ENCODE measurements at places on chromosomes 3 and 15. TPM values are rescaled to one million over a fixed set of nuclear protein-coding genes. Genes with fewer than 3 reads are reported as not detected.

The TFG gene
- 41.3 TPM for polyA plus RNA-seq

The TRIM42 gene
- polyA plus RNA-seq = not detected

The A4GNT gene
- polyA plus RNA-seq = not detected

The HES1 gene
- polyA plus RNA-seq = 119 TPM

The EPHA6 gene
- not detected for polyA plus RNA-seq

DNA sequence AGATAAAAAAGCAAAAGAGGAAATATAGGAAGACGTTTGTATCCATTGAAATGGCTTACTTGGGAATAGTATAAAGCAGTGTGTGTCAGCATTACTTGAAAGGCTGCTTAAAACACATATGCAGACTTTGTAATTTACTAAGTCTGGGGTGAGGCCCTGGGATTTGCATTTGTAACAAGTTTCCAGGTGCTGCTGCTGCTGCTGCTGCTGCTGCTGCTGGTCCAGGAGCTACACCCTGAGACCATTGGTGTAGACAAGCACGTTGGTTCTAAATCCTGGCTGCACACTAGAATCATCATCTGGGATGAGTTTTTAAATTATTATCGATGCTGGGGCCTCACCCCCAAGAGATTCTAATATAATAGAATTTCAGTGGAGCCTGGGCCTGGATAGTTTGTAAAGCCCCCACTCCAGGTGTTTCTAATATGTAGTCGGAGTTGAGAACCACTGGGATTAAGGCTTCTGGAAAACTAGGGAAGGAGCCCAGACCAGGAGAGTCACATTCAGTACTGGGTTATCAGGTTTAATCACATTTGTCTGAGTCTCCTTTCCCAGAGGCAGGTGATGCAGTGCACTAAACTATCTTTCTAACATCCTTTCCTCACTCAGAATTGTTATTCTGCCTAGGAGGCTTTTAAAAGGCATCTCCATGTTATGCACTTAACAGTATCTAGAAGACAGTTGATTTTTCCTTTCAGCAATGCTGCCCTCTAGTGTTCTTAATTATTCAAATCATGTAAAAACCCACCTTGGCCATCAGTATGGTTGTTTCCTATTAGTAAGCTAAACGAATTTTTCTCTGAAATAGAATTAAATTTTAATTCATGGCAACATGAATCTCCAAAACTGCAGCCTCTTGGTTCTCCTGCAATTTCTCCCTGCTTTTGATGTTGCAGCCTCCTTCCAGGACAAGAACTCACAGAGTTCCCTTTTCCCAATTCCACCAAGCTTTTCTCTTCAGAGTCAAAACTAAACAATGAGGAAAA is 45.4 kb downstream of the SSR3 start:
- DNase-seq = peak; percentile 66
- no peak overlapping the region for H3K4me3 ChIP-seq
- H3K36me3 ChIP-seq = no peaks in the 10 kb centered on the region
- H3K4me1 ChIP-seq = no peaks in the 10 kb centered on the region
- H3K27me3 ChIP-seq = no peaks in the 10 kb centered on the region
- H3K27ac ChIP-seq = no peak overlapping the region

GRCh38 chr3:114307832-114308231 is 14.0 kb downstream of the TIGIT start:
- DNase-seq = peak; percentile 32
- no peaks in the 10 kb centered on the region for H3K36me3 ChIP-seq
- H3K27ac ChIP-seq = peak overlapping the region; percentile 82
- no peaks in the 10 kb centered on the region for H3K27me3 ChIP-seq
- H3K4me1 ChIP-seq = peaks cover 27% of the 10 kb centered on the region
- H3K4me3 ChIP-seq = no peak overlapping the region

DNA sequence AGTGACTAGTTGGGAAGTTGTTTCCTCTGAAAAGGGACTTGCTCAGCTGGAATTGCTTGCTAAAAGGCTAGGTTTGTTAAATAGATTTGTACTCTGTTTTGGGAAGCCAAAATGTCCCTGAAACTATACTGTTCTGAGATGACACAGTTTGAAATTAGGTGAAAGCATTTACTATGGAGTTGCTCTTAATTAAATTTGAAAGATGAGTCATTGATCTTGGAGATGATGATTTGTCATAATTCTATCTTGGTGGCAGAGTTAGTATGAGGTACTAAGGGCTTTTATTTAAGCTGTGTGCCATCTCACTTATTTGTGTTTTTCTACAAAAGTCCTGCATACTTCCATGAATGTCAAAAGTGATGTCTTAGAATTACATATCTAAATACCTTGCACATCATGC is 320.9 kb downstream of the PTPRG start:
- H3K27me3 ChIP-seq = no peaks in the 10 kb centered on the region
- H3K4me3 ChIP-seq = no peak overlapping the region
- no peaks in the 10 kb centered on the region for H3K4me1 ChIP-seq
- no peak for DNase-seq

DNA sequence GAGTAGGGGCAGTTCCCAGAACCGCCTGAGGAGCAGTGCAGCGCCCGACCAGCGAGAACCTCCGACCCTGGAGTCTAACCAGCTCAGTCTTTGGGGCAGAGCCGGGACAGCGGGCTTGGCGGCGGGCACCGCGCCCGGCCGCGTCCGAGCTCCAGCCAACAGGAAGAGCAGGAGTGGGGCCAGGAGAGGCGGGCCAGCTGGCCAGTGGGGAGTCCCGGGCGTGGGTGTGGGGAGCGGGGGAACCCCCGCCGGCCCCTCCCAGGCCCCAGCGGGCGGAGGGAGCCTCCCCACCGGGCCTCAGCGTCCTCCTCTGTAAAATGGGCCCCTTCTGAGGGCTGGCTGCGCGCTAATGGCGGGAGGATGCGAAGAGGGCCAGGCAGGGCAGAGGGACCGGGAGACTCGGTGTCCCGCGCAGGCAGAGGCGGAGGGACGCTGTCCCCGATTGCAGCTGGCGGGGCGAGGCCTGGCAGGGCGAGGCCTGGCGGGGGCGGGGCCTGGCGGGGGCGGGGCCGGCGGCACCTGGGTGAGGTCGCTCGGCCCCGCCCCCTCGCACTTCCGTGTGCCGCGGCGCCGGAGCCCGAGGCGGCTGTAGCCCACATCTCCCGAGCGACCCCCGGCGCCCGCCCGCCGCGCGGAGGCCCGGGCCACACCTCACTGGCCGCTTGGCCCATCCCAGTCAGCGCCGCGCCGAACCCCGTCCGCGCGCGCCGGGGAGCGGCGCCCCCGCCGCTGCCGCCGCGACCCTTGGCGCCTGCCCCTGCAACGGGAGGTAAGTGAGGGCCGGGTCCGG is at the start of gene PRKCD:
Gene PRKCD, plus strand, starts transcription at position 550 of the 790 bp plus-strand sequence. CDS start 17,214 bp downstream, outside the sequence.
- peak within 1 kb of the TSS; percentile 98 for H3K4me3 ChIP-seq
- DNase-seq = peak; percentile 91
- H3K27ac ChIP-seq = peak within 1 kb of the TSS; percentile 82
- H3K4me1 ChIP-seq = peaks cover 44% of the 10 kb centered on the region
- H3K36me3 ChIP-seq = no peaks in the 10 kb centered on the region

DNA sequence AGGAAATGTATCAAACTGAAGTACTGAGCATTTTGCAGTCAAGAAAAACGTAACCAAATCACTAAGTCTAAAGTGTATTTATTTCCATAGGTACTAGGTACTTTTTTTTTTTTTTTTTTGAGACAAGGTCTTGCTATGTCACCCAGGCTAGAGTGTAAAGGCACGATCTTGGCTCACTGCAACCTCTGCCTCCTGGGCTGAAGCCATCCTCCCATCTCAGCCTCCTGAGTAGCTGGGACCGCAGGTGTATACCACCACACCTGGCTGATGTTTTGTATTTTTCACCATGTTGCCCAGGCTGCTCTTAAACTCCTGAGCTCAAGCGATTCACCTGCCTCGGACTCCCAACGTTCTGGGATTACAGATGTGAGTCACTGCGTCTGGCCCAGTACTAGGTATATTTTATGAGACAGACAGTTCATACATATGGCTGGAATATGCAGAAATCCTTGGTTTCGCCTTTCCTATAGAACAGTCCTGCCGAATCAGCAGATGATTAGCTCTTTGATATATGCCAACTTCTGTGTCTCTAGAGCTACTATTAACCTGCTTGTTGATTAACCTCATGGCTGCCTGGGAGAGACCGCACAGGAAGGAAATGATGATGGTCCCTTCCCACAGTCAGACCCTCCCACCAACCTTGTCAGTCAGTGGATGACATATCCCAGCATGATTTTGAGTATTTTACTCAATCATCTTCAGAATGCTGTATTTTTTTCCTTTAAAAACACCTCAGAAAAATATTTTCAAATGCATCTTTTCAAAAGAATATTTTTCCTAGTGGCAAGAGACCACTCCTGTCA is 32.3 kb downstream of the TMOD3 start:
- no peak overlapping the region for H3K27ac ChIP-seq
- no peak for DNase-seq
- no peaks in the 10 kb centered on the region for H3K27me3 ChIP-seq
- no peak overlapping the region for H3K4me3 ChIP-seq
- peaks cover 35% of the 10 kb centered on the region for H3K36me3 ChIP-seq
- H3K4me1 ChIP-seq = peaks cover 9% of the 10 kb centered on the region

DNA sequence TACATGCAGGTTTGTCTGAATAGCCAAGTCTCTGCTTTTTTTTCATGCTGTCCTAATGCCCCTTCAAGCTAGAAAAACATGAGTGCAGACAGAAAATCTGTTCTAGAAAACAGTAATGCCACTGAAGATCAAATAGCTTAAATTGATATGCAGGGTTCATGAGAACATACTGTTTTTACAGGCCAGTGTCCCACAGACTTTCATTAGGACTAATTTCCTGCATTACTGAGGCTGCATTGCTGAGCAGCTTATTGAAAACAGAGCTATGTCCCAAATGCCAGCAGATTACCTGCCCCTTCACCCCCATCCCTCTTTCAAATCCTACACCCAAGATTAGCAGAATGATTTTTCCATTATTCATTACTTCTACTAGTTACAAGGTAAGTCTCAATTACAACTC is 665 bp downstream of the TM4SF18 start:
- no peak for DNase-seq
- H3K27me3 ChIP-seq = peaks cover 3% of the 10 kb centered on the region
- H3K4me3 ChIP-seq = no peak overlapping the region
- no peaks in the 10 kb centered on the region for H3K36me3 ChIP-seq

DNA sequence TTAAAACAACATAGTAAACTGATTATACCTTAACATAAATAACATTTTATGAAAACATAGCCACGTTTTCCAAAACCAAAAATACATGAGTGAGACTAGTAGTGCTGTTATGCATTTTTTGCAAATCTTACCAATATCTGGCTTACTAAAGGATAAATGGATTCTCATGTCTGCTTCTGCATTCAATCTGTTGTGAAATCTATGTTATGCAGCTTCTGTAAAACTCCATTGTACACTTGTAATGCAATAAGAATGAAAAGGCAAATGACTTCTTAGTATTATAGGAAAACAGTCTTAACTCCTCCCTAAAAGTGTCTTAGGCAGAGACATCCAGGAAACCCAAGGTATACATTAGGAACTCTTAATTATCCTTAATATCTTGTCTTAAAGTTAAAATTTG is 330.9 kb upstream of the THBS1 start:
- no peaks in the 10 kb centered on the region for H3K4me1 ChIP-seq
- H3K27ac ChIP-seq = no peak overlapping the region
- H3K27me3 ChIP-seq = no peaks in the 10 kb centered on the region
- H3K4me3 ChIP-seq = no peak overlapping the region
- no peak for DNase-seq
- no peaks in the 10 kb centered on the region for H3K36me3 ChIP-seq

- peak; percentile 37 for DNase-seq
- no peaks in the 10 kb centered on the region for H3K27me3 ChIP-seq
- no peak overlapping the region for H3K4me3 ChIP-seq
- H3K4me1 ChIP-seq = peaks cover 39% of the 10 kb centered on the region
- peak overlapping the region; percentile 13 for H3K27ac ChIP-seq
Observed at GRCh38 chr15:100941536-100941935, 22.4 kb downstream of the LRRK1 start.

- no peak overlapping the region for H3K27ac ChIP-seq
- no peaks in the 10 kb centered on the region for H3K27me3 ChIP-seq
- H3K36me3 ChIP-seq = no peaks in the 10 kb centered on the region
- no peak for DNase-seq
- no peaks in the 10 kb centered on the region for H3K4me1 ChIP-seq
Observed at GRCh38 chr3:79297245-79297960, 470.4 kb downstream of the ROBO1 start.

GRCh38 chr3:81908561-81908960 is 147.1 kb upstream of the GBE1 start:
- no peak overlapping the region for H3K27ac ChIP-seq
- DNase-seq = no peak
- H3K4me1 ChIP-seq = no peaks in the 10 kb centered on the region
- no peaks in the 10 kb centered on the region for H3K27me3 ChIP-seq
- H3K4me3 ChIP-seq = no peak overlapping the region

DNA sequence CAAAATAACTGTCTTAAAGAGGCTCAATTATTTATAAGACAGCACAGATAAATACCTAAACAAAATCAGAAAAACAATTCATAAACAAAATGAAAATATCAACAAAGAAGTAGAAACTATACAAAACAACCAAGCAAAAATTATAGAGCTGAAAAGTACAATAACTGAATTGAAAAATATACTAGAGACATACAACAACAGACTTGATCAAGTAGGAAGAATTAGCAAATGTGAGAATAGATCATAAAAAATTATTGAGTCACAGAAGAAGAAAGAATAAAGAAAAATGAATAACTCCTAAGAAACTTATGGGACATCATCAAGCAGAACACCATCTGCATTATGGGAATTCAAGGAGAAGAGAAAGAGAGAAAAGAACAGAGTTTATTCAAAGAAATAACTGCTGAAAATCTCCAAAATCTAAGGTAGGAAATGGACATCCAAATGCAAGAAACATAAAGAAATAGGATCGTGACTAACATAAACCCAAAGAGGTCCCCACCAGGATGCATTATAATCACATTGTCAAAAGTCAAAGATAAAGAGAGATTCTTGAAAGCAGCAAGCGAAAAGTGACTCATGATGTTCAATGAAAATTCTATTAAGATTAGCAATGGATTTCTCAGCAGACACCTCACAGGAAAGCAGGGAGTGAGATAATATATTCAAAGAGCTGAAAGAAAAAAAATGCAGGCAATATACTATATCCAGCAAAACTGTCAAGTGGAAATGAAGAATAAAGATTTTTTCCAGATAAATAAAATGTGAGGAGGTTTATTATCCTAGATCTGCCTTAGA is 85.9 kb downstream of the DCLK3 start:
- no peak overlapping the region for H3K27ac ChIP-seq
- no peaks in the 10 kb centered on the region for H3K36me3 ChIP-seq
- H3K27me3 ChIP-seq = no peaks in the 10 kb centered on the region
- H3K4me3 ChIP-seq = no peak overlapping the region

GRCh38 chr3:134852893-134853351 is 57.9 kb downstream of the EPHB1 start:
- no peaks in the 10 kb centered on the region for H3K36me3 ChIP-seq
- H3K4me1 ChIP-seq = peaks cover 22% of the 10 kb centered on the region

DNA sequence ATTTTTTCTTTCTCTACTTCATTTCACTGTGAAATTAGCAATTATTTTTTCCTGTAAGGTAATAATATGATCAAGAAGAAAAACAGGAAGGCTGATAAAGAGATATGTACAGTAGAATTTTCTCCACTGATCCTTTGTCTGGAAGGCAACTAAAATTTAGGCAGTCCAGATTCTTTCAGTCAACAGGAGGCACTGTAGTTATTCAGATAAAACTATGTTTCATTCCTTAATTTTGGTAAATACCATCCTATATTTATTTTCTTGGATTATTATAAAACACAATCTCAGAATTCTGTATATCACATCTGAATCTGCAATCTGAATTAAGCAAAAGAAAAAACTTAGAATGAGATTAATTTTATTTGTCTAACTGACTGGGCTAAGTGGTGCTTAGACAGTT is 343.2 kb downstream of the LSAMP start:
- H3K27me3 ChIP-seq = no peaks in the 10 kb centered on the region
- H3K4me1 ChIP-seq = no peaks in the 10 kb centered on the region
- no peak for DNase-seq
- H3K4me3 ChIP-seq = no peak overlapping the region

GRCh38 chr15:81133782-81134461 is at the start of gene CFAP161:
Gene CFAP161, plus strand, starts transcription at chr15:81134270. Its CDS starts 60 bp downstream, at chr15:81134330.
- no peaks in the 10 kb centered on the region for H3K36me3 ChIP-seq
- DNase-seq = peak; percentile 17
- peaks cover 7% of the 10 kb centered on the region for H3K4me1 ChIP-seq
- H3K27ac ChIP-seq = no peak within 1 kb of the TSS
- peaks cover 5% of the 10 kb centered on the region for H3K27me3 ChIP-seq
- peak within 1 kb of the TSS; percentile 33 for H3K4me3 ChIP-seq
